G401 (cell line): ENCODE measurements at places on chromosomes 3 and 15. TPM values are rescaled to one million over a fixed set of nuclear protein-coding genes. Genes with fewer than 3 reads are reported as not detected.

The ANKRD63 gene
- 8.4 and 14.9 TPM in 2 replicates for total RNA-seq

GRCh38 chr15:53548236-53548635, 211.2 kb downstream of the WDR72 start:
- no peak for DNase-seq

DNA sequence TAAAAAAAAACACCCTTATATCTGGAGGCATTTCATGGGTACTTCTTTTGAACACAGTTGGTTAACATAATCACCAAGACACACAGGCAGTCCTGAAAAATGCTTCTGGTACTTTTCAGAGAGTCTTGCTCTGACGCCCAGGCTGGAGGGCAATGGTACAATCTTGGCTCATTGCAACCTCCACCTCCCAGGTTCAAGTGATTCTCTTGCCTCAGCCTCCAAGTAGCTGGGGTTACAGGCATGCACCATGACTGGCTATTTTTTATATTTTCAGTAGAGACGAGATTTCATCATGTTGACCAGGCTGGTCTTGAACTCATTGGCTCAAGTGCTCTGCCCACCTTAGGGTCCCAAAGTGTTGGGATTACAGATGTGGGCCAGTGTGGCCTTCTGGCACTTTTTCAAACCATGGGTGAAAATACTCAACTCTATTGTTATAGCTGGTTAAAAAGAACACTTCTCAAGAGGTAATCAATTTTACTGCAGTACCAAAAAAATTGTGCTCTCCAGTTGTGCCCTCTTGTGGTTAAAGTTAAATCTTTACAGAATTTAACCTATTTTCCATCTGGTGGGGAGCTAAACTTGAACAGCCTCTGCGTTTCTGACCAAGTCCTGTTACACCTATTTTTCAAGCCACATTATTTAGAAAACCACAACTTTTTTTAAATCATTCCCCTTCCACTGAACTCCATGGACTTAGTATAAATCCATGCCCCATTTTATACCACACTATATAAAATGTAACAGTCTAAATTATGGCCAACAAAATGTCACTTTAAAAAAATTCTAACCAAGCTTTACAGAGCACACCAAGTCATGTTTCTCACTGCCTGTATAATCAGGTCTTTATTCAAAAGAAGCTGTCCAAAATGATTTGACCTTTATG, 1.2 kb upstream of the SNAPC5 start:
- DNase-seq, result peak; percentile 40

The AMT gene
- 0.14 and 0.55 TPM in 2 replicates for total RNA-seq

The PLD1 gene
- not detected in 2 replicates for total RNA-seq

GRCh38 chr15:74240002-74240568, 4.0 kb downstream of the CCDC33 start:
- peak; percentile 48 for DNase-seq

DNA sequence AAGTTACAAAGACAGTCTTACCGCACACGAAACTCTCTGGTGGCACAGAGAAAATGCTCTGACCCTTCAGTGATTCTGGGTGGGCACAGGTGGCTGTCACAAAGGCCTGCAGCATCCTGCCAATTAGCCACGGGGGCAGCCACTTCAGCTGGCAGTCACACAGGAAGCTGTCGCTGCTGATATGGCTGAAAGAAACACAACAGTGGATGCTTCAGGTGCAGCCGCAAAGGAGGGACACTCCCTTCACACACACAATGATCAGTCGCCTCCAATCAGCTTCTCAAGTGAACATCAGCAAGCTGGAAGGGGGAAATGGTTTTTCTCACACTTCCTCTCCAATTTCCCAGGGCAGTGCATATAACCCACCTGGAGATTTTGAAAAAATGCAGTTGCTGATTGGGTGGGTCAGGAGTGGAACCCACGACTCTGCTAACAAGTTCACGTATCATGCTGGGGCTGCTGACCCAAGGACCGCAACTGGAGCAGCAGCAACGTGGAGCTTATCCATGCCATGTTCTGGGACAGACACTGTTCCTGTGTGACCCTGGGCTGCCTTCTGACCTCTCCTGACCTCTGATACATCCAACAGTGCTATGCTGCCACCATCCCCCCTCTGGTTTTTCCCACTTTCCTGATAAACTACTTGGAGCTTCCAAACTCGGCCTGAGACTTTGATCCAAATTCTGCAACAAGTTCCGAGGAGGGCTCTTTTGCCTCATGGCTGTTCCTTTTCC, 106.6 kb downstream of the LRIG1 start:
- DNase-seq, result peak; percentile 59

DNA sequence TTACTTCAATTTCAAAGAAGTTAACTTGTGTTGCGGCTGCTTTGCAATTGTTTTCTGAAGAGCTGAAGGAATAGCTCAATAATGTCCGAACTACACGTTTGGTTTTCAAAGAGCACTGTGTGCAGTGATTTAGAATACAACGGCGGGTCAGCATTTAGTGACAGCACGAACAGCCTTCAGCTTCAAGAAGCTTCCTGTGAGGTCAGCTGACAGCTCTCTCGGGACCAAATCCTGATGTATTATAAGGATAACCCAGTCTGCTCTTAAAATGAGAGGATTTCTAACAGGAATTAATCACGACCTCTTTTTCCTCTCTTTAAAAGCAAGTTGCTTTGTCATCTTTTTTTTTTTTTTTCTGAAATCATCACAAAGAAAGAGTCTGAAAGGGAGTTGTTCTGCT, 97.9 kb upstream of the UNC13C start:
- DNase-seq, result no peak

The UCN2 gene
- total RNA-seq, result not detected in 2 replicates

The ACP3 gene
- not detected in 2 replicates for total RNA-seq

GRCh38 chr3:132538072-132538471, 59.0 kb upstream of the ACKR4 start:
- no peak for DNase-seq

DNA sequence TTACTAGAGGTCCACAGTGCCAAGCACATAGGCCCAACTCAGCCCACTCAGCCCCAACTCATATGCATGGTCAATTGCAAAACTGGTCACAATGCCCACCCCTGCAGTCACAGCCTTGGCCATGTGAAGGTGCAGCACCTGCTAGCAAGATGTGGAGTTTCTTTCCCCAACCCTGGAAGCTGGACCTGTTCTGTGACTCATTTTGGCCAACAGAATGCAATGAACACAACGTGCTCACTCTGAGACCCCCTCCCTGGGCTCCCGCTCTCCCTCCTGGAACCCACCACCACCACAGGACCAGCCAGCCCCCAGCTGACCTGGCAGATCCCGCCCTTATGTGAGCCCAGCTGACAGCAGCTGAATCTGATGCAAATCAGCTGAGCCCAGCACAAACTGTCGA, 34.4 kb downstream of the ALDH1L1 start:
- DNase-seq, result no peak

- DNase-seq, result no peak
Measured at GRCh38 chr15:37007301-37007700, 93.0 kb downstream of the MEIS2 start.

- DNase-seq, result no peak
Measured at GRCh38 chr3:45003406-45003805, 22.7 kb upstream of the CLEC3B start.

The ADAM10 gene
- total RNA-seq, result 60.7 and 117 TPM in 2 replicates

DNA sequence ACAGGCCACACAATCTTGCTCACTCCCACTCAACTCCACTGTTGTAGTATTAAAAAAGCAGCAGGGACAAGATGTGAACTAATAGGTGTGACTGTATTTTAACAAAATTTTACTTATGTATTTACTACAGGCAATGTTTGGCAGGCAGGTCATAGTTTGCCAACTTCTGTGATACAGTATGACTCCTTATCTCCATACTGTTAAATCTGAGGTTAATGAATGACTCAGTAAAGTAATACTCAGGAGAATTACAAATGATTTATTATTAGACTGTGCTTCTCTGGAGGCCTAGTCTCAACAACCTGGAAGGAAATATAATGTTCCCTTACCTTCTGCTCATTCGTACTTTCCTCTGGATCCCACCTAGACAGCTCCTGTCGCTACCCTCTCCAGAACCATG, 258.6 kb upstream of the KCNMB2 start:
- no peak for DNase-seq

- no peak for DNase-seq
Measured at GRCh38 chr15:29126208-29126536, 143.4 kb downstream of the NSMCE3 start.

DNA sequence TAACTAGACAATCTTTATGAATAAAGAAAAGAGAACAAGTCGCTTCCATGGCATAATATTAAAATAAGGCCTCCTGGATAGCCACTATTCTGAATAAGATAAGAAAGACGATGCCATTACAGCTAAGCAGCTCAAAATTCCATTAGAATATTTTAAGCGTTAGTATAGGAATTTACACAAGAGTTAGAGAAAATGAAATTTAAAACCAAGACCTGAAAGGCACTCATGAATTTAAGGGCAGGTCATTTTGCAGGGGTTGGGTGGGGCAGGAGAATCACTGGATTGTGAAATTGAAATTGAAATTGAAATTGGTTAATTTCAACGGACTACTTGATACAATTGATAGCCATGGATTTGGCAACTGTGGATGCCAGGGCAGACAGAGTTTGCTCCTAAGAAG, 91.8 kb upstream of the GOLGA8J start:
- DNase-seq, result no peak

GRCh38 chr3:45191424-45191823, 34.7 kb downstream of the TMEM158 start:
- no peak for DNase-seq

The A4GNT gene
- total RNA-seq, result not detected in 2 replicates
